ENCODE measurements at places on chromosomes 3 and 15. TPM values are rescaled to one million over a fixed set of nuclear protein-coding genes. Genes with fewer than 3 reads are reported as not detected.

Gene SMC4
- 78.6 TPM for total RNA-seq

Gene GPR87
- total RNA-seq = not detected

Gene GOLGA8Q
- total RNA-seq = 1.9 TPM

Gene GHSR
- total RNA-seq = not detected

Gene EIF4E3
- 19.7 TPM for total RNA-seq

Gene FHIT
- total RNA-seq = 4.7 TPM

Measured in parietal lobe (tissue), 2 donors.